ENCODE measurements at places on chromosomes 12 and 14.

- no peak for DNase-seq
Observed at GRCh38 chr12:46831335-46832129, 5.7 kb upstream of the SLC38A4 start.

DNA sequence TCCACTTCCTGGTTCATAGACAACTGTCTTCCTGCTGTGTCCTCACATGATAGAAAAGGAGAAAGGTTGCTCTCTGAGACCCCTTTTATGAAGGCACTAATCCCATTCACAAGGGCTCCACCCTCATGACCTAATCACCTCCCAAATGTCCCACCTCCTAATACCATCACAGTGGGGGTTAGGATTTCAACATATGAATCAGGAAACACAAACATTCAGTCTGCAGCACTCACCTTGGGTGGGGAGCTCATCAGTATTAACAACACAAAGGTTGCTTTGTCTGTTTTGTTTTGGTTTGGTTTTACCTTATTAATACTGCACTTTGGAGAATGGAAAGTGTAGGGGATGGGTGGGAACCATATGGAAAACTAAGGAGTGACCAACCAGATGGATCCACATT, 10.5 kb upstream of the SMCO2 start:
- no peak for DNase-seq

- DNase-seq = peak; percentile 72
Observed at GRCh38 chr12:104011253-104011652, 38.7 kb downstream of the GLT8D2 start.

DNA sequence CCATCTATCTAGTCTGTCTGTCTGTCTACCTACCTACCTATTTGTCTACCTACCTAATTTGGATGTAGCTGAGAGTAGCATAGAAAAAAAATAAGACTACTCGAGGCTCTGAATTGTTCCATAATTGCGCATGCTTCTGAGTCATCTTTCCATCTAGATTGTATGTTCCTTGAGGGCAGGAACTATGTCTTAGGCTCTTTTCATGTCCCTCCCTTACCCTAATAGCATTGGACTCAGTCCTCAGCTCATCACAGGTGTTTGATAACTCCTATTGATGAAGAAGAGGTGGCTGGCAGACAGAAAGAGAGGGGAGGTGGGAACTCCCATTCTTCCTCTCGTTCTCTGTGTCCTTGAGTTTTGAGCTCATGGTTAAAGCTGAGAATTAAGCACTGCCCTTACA, 263.7 kb downstream of the TTC6 start:
- no peak for DNase-seq

- no peak for DNase-seq
Observed at GRCh38 chr12:44000309-44000952, 164.6 kb downstream of the TMEM117 start.

DNA sequence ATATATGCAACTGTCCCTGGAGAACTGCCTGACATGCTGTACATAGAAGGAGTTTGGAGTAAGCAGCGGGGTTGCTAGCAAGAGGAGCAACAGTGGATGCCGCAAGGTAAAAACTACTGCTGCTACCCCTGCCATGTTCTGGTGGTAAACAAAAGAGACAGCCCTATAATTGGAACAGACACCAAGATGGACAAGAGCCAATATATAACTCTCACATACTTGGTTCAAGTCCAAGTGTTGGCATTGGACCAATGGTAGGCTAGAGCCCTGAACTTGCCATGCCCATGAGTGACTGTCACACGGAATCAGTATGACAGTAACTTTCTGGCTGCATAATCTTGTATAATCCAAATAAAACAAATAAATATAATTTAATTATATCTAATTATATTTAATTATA, 13.7 kb downstream of the ATXN7L3B start:
- no peak for DNase-seq

DNA sequence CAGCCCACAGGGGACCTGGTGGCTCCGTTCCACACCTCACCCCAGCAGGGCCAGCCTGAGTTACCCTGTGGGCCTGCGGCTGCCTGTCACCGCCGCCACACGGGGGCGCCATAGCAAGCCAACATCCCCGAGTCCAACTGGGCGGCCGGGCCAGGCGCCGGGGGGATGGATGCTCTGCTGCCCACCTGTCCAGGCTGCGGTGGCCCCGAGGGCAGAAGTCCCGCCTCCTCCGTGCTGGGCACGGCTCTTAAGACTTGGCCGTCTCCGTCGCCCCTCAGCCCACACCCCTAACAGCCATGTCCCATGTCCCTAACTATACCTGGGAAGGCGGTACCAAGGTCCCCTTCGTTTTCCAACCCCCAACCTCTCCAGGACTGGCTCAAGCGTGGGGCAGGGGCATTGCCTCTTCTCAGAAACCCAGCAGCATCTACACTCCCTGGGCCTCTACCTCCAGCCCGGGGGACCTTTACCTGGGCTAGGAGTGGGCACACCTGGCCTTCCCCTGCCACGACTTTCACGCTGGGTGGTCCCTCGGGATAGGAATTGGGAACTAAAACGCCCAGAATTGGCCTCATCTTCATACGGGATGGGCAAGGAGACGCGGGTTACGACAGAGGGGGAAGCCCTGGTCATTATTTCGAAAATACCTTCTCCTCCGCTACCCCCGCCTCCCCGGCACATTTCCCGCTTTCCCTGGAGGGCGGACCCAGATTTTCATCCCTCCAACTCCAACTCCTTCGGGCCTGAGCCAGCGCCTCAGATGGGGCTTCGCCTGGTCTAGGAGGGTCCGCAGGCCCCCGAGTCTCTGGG, 1.1 kb upstream of the CYP46A1 start:
- peak; percentile 36 for DNase-seq

DNA sequence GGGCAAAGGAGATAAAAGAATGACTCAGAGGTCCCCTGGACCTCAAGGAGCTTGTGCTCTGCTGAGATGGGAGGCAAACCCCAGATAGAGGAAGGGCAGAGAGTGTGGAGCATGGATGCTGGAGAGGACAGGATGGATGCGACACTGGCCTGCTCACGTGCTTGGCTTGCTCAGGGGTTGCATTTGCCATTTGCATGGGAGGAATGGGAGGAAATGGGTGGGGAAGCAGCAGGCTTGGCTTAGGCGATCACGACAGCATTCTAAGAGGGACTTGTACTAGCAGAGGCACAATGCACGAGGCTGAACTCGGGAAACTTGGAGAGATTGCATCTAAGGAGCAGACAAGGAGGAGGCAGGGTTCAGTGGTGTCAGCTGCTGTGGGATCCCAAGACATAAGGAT, 19.8 kb downstream of the CD9 start:
- DNase-seq = no peak

DNA sequence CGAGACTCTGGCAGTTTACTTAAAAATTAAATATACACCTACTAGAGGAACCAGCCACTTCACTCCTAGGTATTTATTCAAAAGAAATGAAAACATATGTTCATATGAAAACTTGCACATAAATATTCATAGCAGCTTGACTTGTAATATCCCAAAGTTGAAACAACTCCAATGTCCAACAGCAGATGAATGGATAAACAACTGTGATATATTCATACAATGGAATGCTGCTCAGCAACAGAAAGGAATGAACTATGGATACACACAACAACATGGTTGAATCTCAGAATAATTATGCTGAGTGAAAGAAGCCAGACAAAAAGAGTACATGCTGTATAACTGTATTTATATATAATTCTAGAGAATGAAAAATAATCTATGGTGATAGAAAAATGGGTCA, 53.4 kb upstream of the DACT1 start:
- DNase-seq = no peak
